Activated CD8-positive, alpha-beta memory T cell treated with anti-CD3 and anti-CD28 coated beads, Interleukin-2, amount 10 ng/mL, durations not matched to agents 7 days and 5 days (primary cell): ENCODE measurements at places on chromosomes 16 and 17.

DNA sequence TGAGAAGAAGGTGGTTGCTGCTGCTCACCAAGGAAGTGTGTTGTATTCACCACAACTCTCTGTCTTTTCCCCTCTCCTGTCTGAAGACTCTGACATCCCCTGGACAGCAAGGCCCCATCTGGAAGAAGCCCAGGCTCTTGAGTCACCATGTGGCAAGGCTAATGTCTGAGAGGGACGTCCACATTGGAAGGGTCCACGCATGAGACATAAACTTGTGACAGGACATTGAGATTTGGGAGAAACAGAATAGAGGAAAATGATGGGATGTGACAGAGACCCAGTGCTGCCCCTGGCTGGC lies 176.5 kb downstream of the IRF8 start:
- no peak for DNase-seq

- DNase-seq: no peak
These were observed 24.4 kb upstream of the CYTH1 start for GRCh38 chr17:78806451-78806850.

GRCh38 chr17:43570518-43570928 lies 24.4 kb upstream of the ETV4 start:
- no peak for DNase-seq

DNA sequence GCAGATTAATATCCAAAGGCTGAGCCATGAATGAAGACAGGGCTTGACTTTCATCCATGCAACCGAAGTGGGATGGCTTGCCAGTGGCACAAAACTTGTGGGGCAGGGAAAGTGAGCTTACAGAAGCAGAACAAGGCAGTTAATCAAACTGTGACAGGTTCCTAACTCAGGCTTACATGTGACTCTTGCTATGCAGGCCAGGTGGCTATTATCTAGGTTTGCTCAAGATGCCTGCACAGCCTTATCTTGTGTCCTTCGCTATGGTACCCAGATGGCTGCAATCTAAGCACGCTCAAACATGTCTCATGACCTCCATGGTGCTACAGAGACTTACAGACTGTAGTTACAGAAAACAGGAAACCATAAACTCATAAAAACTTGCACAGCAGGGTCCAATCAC lies 8.6 kb upstream of the DNAH9 start:
- no peak for DNase-seq

DNA sequence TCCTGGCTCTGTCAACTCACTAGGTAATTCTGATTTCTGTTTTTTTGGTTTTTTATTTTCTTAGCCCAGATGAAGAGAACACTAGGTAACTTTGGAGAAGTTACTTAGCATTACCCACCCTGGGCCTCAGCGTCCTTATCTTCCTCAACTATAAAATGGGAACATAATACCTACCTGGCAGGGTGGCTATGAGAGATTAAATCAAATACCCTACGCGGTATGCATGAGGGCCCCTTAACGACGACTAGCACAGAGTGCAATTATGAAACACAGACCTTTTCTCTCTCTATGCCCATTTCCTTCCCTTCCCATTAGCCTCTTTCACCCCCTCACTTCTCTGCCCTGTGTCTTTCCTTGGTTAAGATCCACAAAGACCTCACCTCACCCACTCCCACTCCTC lies 11.1 kb downstream of the XPO6 start:
- no peak for DNase-seq

DNA sequence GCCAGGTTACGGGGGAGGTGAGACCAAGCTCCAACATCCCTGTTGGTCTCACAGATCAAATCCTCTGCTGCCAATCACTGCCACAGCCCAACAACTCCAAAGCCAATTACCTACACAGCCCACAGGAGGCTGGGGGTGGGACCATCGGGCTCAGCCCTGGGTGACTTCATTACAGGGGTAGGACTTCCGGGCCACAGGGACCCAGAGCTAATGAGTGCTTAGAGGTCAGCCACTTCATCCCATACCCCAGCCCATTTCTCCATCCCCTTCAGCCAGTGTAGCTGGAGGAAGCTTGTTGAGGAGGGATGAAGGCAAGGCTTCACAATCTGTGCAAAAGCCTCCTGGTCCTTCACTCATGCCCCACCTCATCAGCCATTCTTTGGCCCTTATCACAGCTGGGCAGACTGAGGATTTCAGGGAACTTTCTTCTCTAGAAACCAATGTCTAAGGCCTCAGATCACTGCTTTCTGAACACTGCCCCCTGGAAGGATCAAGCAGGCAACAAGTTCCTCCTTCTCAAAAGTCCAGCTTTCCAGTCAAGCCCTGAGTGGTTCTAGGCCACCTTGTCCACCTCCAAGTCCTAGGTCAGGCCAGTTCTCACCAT lies 5.8 kb downstream of the FOXN1 start:
- no peak for DNase-seq

DNA sequence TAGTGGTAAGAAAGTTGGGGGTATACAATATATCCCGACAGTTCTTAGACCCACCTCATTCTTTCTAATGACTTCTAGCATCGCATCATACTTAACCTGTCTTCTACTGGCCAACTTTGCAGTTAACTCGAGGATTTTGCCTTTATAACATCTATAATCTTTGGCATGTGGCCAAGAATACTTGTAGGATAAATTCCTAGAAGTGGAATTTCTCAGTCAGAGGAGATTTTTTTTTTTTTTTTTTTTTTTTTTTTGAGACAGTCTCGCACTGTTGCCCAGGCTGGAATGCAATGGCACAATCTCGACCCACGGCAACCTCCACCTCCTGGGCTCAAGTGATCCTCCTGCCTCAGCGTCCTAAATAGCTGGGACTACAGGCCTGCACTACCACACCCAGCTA lies 253.5 kb downstream of the MRTFB start:
- DNase-seq: no peak

- no peak for DNase-seq
These were observed 1.2 kb downstream of the SIAH1 start for GRCh38 chr16:48383877-48384519.

DNA sequence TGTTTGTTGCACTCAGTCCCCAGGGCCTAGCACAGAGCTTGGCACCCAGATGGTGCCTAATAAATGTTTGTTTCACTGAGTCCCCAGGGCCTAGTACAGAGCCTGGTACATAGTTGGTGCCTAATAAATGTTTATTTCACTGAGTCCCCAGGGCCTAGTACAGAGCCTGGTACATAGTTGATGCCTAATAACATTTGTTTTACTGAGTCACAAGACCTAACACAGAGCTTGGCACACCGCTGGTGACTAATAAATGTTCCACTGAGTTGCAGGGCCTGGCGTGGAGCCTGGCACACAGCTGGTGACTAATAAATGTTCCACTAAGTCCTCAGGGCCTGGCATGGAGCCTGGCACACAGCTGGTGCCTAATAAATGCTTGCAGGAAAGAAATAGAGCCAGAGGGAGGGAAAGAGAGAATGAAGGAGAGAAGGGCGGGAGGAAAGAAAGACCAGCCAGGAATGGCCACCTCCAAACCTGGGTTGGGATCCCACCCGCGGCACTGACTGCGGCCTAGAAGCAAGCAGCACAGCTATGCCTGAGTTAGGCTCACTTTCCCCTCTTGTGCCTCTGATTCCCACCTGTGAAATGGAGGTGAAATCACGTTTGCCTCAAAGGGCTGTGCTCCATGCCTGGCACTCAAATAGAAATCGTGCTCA lies 7.5 kb downstream of the SLC5A11 start:
- DNase-seq: no peak

GRCh38 chr17:19558946-19559345 lies 25.3 kb downstream of the SLC47A1 start:
- DNase-seq: no peak

DNA sequence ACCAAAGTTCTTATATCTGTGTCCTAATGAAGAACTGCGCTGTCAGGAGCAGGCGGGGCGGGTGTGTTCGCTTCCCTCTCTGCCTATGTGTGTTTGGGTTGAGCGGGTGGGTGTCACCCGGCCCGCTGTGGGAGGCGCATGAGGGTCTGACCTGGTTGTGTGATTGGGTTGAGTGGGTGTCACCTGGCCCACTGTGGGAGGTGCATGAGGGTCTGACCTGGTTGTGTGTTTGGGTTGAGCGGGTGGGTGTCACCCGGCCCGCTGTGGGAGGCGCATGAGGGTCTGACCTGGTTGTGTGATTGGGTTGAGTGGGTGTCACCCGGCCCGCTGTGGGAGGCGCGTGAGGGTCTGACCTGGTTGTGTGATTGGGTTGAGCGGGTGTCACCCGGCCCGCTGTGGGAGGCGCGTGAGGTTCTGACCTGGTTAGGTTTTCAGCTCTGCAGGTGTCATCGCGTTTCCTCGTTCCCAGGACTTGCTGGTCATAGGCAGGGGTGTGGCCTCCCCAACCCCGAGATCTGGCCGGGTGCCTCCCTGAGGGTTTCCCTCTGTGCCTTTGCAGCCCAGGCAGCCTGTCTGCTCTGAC lies 69.6 kb upstream of the ZNF750 start:
- no peak for DNase-seq
